Mammary microvascular endothelial cell (primary cell): ENCODE measurements at places on chromosomes 5 and 9. TPM values are rescaled to one million over a fixed set of nuclear protein-coding genes. Genes with fewer than 3 reads are reported as not detected.

SEMA5A gene
- total RNA-seq, result 0.05 and 0.13 TPM in 2 replicates

NEUROG1 gene
- total RNA-seq, result not detected in 2 replicates

FSTL4 gene
- not detected in 2 replicates for total RNA-seq

CNTFR gene
- not detected in 2 replicates for total RNA-seq

LHX6 gene
- 16.9 and 17.3 TPM in 2 replicates for total RNA-seq

PCDH1 gene
- total RNA-seq, result 155 and 167 TPM in 2 replicates

TAF11L10 gene
- total RNA-seq, result not detected in 2 replicates

CBY3 gene
- total RNA-seq, result not detected in 2 replicates
